CD4-positive, alpha-beta T cell treated with Interferon gamma for 1 hour (primary cell): ENCODE measurements at places on chromosomes 5 and 9.

DNA sequence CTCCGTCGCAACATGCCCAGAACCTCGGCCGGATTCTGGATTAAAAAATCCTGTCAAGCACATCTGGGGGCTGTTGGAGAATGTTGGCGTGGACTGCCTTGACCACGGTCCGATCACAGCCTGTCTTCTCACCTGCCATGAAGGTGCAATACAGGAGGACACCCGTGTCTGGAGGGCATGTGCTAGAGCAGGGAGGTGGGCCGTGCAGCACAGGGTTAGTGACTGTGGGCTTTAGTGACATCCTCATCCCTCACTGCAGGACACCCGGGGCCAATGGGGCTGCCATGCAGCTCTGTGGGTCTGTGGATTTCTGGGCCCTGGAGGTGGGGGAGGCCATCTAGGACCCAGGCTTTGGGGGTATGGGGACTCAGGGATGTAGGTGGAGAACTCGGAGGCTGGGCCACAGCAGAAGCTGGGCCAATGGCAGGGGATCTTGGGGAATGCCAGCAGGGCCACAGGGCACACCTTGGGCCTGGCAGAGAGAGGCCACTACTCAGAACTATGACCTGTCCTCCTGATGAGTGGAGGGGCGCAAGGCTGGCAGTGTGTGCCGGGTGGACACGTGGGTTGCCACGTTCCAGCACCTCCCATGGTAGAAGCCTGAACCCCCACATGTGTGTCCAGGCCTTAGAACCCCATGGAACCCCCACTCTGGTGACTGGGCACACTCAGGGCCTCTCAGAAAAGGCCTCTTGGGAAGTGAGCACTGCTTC lies 23.3 kb downstream of the ZDHHC11B start:
- DNase-seq = no peak

GRCh38 chr5:148716716-148717115 lies 62.4 kb upstream of the HTR4 start:
- no peak for DNase-seq

GRCh38 chr5:52896534-52897237 lies 92.5 kb upstream of the ITGA2 start:
- no peak for DNase-seq

DNA sequence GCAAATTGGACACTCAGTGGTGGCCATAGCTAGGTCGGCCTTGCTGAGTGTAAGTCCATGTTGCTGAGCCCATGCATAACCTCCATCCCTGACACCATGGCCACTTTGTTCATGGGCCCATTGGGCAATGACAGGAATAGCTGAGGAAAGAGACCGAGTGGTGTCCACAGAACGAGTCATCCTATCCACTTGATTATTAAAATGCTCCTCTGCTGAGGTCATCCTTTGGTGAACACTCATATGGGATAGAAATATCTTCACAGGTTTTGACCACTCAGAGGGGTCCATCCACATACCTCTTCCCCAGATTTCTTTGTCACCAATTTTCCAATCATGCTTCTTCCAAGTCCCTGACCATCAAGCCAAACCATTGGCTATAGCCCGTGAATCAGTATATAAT lies 63.6 kb downstream of the PPIC start:
- no peak for DNase-seq

DNA sequence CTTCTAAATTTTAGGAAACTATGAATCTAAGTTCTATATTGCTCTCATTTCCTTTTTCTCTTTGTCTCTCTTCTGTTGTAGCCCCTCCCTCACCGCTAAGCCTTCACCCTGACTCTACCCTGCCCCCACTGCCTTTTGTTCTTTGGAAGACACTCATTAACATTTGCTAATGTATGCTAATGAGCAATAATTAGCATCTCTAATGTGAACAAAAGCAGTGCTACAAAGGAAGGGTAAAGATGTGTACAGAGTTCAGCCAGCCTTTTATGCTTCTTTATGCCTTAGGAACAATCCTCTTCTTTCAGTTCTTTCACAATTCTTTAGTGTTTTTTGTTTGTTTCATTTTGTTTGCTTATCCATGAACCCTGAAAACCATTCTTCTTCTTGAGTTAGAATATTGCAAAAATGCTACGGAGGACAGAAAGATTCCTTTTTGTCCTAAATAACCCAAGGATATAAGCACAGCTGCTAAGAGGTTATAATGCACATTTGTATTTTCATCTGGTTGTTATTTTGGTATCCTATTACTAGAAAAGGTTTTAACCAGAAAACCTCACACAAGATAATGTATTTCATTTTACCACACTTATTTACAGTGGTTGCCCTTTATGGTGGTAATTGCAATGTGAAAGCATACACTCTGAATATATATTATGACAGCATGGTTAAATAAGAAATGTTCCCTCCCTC lies 159.3 kb downstream of the TMC1 start:
- no peak for DNase-seq
